Stimulated activated CD4-positive, alpha-beta T cell treated with anti-CD3 and anti-CD28 coated beads, Interleukin-1b, Interleukin-23, amount 100 ng/mL, for 48 hours (primary cell): ENCODE measurements at places on chromosomes 5 and 9.
A peak's percentile ranks its signal among the peaks of the same experiment; 100 is the strongest.

- no peak for DNase-seq
Measured at GRCh38 chr9:69583645-69584234, 88.4 kb downstream of the APBA1 start.

GRCh38 chr5:148786456-148786855 lies 40.0 kb upstream of the ADRB2 start:
- DNase-seq: no peak

GRCh38 chr5:21826884-21827283 lies 1026.3 kb downstream of the CDH12 start:
- DNase-seq: no peak

GRCh38 chr5:135662061-135662481 lies 83.3 kb upstream of the CXCL14 start:
- no peak for DNase-seq

- DNase-seq: no peak
Measured at GRCh38 chr9:133063500-133064231, 1.9 kb downstream of the CEL start.

- DNase-seq: no peak
Measured at GRCh38 chr5:88883059-88883835, at the start of gene MEF2C. Gene MEF2C (minus strand): TSS chr5:88883184. CDS start chr5:88823788, 59,396 bp downstream.

DNA sequence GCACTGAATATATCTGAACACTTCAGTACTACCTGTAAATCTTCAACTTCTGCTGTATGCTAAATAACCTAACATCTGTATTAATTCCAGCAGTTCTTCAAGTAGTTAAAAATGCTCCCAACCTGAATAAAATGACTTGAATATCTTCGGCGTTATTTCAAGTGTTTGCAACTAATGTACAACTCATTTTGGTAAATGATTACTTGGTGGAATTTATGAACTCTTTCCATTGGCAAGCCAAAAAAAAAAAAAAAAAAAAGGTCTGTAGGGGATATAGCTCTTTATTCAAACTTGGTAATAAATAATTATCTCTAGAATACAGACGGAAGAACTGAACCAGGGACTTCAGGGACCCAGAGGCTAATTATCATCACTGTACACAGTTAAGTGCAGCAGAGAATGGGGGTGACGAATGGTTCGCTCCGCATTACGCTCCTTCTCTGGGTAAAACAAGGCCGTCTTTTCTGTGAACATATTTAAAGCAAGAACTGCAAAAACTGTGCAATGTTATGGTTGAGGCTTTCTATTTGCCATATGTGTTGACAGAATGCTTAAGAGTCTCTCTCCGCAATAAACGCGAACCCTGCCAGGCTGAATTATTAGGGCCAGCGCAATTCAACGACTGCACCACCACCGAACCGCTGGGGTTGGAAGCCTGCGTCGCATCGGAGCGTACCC lies 1.9 kb upstream of the ERBIN start:
- DNase-seq: no peak

GRCh38 chr9:8543219-8543618 lies 743.6 kb upstream of the DMAC1 start:
- no peak for DNase-seq

- no peak for DNase-seq
Measured at GRCh38 chr5:74543162-74543995, 97.1 kb downstream of the ENC1 start.

DNA sequence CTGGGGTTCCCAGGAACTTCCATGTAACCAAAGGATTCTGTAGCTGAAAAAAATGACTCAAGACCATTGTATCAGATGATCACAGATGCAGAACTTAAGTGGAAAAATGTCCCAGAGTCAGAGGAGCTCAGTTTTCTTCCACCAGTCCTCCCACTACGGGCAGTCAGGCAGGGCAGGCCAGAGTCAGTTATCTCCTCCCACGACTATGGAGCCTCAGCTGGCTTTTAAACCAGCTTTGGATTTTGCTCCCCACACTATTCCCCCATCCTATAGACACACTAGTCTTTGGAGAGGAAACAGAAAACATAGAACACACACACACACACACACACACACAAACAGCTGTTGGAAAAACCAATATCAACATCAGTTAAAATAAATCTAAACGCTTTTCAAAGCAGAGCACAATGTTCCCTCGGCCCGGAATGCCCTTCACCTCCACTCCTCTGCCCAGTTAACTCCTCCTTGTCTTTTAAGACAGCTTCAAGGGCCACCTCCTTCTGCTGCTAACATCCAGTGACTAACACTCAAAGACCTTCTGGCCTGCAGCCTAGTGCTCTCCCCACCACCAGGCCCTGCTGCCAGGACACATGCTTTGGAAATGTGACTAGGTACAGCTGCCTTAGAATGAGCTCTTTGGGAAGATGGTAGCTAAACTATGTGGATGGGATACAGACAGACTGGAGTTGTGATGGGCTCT lies 56.8 kb downstream of the NIPAL4 start:
- no peak for DNase-seq

DNA sequence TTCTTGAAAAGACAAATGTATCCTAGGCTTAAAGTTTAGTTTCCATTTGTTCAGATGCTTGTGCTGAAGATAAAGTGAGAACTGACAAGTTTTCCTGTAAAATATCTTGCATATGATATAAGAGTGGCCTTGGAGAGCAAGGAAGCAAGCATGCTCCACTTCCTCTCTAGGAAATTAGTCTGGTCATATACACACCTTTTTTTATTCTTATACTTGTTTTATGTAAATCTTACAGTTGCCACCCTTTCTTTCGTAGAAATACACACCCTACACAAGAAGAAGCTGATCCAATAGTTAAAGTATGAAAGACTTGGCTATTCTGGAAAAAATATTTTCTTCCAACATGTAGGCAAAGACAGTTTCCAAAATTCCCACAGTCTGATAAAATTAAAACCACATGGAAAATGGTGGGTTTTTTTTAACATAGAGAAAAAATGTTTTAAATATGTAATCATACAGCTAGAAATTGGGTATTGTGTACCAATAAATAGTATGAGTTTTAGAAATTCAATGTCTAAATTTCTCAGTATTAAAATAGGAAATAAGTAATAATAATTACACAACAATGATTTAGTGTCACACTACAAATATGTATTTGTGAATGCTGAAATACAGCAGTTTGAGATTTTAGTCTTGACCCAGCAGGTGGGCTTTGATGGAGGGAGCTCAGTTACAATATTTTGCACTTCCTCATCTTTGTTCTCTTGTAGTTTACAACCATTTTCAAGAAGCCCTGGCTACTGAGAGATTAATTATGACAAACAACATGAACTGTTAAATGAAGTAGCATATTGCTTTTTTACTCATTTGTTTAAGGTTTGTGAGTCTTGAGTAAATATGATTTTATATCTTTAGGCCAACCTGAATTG lies 185.7 kb upstream of the GNA14 start:
- DNase-seq: no peak

DNA sequence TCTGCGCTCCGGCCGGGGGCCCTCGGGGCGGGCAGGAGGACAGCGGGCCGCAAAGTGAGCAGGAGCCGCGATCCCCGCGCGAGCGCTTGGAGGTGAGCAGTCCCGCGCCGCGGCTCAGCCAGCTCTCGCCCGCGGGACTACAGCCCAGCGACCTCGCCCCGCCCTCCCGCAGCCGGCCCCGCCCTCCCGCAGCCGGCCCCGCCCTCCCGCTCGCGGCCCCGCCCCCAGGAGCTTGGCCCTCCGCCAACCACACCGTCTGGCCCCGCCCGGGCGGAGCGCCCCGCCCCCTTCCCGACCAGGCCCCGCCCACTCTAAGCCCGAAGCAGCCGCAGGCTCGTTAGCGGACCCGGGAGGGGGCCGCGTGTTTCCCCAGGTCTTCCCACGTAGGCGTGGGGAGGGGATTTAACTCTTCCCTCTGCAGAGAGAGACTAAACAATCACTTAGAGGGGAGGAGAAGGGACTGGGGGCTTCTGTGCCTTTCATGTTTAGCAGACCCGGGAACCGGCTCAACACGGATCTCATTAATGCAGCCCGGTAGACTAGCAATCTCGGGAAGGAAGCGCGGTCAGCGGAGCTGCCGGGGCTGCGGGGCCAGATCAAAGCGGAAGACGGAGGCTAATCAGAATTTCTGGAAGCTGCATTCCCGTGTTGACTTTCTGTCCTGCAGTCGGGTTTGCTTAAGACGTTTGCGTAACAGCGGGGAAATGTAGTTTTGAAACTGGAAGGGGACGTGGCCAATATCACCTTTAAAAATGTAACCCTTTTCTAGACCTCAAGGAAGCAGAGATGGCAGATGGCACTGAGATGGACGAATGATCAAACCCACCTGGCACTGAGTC lies at the start of gene MYO10:
TSS of gene MYO10 (minus strand) at position 139 of the 839 bp plus-strand sequence. CDS start 480 bp downstream, outside the sequence.
- DNase-seq: peak; percentile 73

DNA sequence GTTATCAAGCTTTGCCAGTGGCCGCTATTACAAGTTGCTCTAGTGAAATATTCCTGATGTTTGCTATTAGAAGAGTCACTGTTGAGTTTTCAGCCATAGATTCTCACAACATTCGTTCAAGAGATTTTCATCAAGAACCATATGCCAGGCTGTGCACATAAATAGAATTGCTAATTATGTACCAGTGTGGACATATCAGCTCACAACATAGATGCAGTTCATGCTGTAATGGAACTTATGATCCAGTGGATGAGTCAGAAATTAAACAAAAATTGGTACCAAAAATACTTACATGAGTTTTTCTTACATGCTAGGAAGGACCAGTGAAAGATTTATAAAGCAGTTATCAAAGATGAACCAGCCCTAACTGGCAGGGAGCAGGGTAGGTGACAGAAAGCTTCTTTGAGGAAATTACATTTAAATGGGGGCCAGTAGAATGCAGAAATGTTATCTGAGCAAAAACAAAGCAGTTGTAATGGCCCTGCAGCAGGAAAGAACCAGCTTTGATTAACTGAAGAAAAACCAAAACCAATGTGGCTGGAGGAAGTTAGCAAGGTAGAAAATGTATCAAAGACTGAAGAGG lies 404.2 kb downstream of the DNAH5 start:
- DNase-seq: no peak

GRCh38 chr9:93907551-93908199 lies 47.5 kb downstream of the BARX1 start:
- no peak for DNase-seq

DNA sequence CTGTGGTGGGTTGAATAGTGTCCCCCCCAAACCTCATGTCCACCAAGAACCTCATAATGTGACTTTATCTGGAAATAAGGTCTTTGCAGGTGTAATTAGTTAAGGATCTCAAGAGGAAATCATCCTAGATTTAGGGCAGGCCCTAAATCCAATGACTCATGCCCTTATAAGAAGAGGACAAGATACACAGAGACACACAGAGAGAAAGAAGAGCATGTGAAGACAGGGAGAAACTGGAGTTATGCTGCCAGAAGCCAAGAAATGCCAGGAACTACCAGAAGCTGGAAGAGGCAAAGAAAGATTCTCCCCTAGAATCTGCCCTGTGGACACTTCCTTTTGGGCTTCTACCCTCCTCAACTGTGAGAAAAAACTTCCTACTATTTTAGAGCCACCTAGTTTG lies 8.8 kb downstream of the FAM13B start:
- no peak for DNase-seq

- no peak for DNase-seq
Measured at GRCh38 chr9:137423514-137424291, 510 bp downstream of the NOXA1 start.

DNA sequence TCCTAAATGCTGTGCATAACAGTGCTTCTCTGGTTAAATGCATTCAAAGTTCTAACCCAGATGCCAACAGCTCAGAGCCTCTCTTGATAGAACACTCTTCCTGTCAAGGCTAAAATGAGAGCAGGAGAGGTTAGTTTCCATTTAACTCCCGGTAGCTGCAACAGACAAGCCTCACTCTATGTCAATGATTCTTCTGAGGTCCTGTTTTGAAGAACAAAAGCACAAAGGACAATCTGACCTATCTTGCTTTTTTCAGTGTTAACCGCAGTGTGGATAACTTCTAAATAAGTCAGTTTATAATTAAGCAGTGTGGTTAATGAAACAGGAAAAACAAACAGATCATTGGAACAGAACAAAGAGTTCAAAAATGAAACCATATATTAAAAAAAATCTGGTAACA lies 80.7 kb downstream of the ANKRD55 start:
- DNase-seq: no peak

GRCh38 chr9:78320875-78321496 lies 24.1 kb downstream of the PSAT1 start:
- DNase-seq: no peak

DNA sequence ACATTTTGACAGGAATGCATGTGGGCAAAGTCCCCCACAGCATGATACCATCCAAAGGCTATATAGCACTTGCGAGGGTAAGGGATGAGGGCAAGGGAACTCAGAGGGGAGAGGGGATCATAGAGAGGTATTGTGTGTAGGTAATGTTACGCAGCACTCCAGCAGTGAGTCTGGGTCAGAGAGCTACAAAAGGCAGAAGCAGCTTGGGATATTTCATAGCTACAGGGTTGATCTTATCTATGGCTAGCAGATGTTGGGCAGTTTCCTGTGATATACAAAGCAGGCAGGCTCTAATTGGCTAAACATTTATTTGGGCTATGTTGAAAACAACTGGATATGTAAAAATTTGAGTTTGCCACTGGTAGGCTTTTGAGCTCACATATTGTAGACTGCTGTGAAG lies 17.8 kb upstream of the SLCO4C1 start:
- DNase-seq: no peak

GRCh38 chr5:164336906-164337305 lies 831.5 kb downstream of the MAT2B start:
- DNase-seq: no peak

GRCh38 chr5:180424094-180424493 lies 70.1 kb upstream of the CNOT6 start:
- DNase-seq: no peak

DNA sequence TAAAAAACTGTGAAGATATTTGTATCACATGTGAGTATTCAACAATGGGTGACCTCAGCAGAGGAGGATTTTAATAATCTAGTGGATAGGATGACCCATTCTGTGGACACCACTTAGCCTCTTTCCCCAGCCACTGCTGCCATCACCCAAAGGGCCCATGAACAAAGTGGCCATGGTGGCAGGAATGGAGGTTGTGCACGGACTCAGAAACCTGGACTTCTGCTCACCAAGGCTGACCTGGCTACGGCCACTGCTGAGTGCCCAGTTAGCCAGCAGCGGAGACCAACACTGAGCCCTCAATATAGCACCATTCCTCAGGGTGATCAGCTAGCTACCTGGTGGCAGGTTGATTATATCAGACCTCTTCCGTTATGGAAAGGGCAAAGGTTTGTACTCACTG lies 1410.4 kb upstream of the CDH9 start:
- DNase-seq: no peak

GRCh38 chr9:93569621-93570174 lies 6.7 kb upstream of the PHF2 start:
- no peak for DNase-seq

GRCh38 chr9:137278721-137279711 lies 1.5 kb downstream of the TOR4A start:
- DNase-seq: no peak

DNA sequence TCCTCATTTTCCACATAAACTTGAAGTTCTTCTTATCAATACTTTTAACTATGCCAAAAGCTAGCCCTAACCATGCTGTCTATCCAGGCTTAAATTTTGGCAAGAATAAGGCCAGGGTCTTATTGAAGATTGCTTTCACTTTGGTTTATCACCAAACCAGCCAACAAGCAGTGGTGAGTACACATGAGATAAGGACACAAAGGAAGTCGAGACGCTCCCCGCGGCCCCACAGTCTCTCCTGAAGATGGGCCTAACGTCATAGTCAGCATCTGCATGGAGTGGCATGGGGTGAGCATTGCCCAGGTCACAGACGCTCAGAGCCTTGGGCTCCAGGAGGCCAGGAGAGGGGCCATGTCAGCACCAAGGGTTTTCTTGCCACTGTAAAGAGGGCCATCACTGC lies 80.3 kb downstream of the ATPSCKMT start:
- DNase-seq: no peak

GRCh38 chr9:106284296-106284695 lies 578.7 kb upstream of the ZNF462 start:
- DNase-seq: no peak

- peak; percentile 18 for DNase-seq
Measured at GRCh38 chr5:140220032-140220697, 45.2 kb downstream of the CYSTM1 start.
